ENCODE measurements at places on chromosomes 12 and 14.

- DNase-seq: no peak
Observed at GRCh38 chr12:127343940-127344339, 923.0 kb upstream of the TMEM132C start.

DNA sequence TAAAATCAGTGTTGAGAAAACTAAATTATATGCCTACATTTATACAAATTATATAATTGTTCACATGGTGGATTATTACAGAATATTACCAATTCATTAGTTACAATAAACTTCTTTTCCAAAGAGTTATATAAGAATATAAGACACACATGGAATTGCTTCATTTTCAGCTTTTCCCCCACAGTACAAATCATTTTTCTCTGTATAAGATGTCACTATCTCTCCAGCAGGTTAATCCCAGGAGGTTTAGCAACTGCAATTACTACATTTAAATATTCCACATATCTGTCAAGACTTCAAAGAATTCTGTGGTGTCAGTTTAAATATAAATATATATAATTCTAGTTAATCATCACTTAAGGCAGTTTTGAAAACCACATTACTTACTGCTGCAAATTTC is 59.6 kb upstream of the G2E3 start:
- DNase-seq: no peak

GRCh38 chr14:52473557-52473956 is 78.7 kb downstream of the TXNDC16 start:
- peak; percentile 31 for DNase-seq

DNA sequence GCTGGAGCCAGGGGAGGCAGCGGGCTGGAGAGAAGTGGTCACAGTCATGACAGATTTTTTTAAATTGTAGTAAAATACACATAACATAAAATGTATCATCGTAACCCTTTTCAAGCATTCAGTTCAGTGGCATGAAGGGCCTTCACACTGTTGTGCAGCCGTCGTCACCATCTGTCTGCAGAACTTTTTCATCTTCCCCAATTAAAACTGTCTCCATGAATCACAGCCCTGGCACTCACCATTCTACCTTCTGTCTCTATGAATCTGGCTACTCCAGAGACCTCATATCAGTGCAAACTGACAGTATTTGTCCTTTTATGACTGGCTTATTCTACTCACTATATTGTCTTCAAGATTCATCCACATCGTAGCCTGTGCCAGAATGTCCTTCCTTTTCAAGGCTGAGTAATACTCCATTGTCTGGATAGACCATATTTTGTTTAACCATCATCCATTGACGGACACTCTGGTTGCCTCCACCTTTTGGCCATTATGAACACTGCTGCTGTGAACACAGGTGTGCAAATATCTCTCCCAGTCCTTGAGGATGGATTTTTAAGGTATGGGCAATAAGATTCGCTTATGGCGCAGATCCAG is 91.5 kb upstream of the NCOR2 start:
- DNase-seq: no peak

GRCh38 chr14:32509632-32510187 is 180.6 kb downstream of the AKAP6 start:
- peak; percentile 20 for DNase-seq

Data from COR-L47 (cell line).